ENCODE measurements at places on chromosomes 1 and 21.

GRCh38 chr1:152313970-152314369 lies 11.1 kb downstream of the FLG start:
- no peak for DNase-seq

GRCh38 chr1:192539297-192540092 lies 36.1 kb upstream of the RGS1 start:
- no peak for DNase-seq

- peak; percentile 67 for DNase-seq
These were observed 40.2 kb downstream of the FASLG start for GRCh38 chr1:172699111-172699510.

GRCh38 chr1:17711941-17712340 lies 43.2 kb upstream of the ACTL8 start:
- DNase-seq, result no peak

DNA sequence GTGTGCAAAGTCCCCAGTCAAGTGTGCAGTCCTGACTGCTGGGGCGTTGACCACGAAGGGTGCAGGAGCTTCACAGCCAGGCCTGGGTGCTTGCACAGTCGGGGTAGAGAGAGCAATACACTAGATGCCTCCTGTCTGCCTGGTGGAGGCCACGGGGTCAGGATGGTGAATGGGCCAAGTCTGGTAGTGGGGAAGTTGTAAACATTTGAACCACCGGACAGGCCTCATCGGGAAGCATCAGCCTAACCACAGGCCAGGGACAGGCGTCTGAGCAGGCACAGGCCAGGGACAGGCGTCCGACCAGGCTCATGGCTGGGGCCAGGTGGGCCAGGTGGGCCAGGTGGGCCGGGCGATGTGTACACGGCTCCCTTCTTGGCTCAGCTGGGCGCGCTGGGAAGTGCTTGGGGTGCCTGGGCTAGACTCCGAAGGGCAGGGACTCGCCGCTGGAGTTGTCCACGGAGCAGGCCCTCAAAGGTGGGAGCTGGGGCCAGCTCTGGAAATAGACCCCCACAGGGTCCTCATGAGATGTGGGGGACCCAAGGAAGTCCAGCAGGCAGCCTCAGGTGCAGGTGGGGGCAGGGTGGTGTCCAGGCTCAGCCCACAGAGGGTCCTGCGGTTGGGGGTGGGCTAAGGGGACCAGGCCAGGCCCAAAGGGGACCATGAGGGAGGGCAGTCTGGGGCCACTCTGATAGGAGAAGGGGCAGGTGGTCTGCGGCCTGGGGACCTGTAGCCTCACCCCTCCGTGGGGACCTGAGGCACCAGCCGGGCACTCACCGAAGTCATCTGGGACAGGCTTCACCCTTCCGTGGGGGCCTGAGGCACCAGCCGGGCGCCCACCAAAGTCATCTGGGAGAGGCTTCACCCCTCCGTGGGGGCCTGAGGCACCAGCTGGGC lies 15.0 kb downstream of the COL6A1 start:
- DNase-seq, result no peak

DNA sequence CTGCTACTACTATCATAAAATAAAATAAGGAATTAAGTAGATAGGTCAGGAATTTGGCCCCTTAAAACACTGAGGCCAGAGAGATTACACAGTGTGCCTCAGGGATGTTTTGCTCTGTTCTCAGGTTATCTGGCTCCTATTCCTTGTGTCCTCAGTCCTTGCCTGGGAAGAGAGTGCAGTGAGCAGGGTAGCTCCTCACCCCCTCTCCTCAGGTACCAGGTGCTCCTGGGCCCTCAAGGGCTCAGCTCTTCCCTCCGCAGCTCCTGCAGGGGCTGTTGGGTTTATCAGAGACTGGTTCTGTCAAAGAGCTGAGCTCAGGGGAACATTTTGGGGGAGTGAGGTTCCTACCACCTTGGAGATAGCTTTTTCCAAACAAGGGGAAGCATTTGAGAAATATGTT lies 20.1 kb upstream of the COQ8A start:
- no peak for DNase-seq

GRCh38 chr1:39046613-39047210 lies 20.6 kb downstream of the NDUFS5 start:
- no peak for DNase-seq

DNA sequence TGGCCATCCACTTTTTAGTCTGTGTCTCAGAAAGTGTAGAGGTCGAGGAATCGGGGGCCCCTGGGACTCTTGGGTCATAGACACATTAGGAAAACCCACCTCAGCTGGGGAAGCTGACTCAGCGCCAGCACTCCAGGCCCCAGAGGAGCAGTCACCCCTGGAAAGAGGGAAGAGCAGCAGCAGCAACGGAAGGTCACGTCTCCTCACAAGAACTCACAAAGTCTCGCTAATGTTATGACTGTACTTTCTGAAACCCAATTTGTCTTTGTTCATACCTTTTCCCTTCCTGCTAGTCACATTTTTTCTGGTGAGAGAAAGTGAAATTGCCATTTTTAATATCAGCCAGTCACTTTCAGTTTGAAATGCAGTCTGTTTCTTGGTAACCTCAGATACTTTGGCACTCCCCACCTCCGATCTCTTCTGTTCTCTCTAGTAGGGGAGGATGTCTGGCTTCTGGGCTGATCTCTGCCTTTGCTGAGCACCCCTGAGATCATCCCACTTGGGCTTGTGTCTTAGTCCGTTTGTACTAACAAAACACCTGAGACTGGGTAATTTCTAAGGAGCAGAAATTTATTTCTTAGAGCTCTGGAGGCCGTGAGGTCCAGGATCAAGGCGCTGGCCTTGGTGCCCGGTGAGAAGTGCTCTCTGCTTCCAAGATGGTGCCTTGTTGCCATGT lies 6.0 kb upstream of the NLRP3 start:
- DNase-seq, result no peak

- no peak for DNase-seq
These were observed 195.1 kb upstream of the TMEM51 start for GRCh38 chr1:14958249-14959058.

GRCh38 chr1:153697191-153698019 lies 18.9 kb downstream of the NPR1 start:
- DNase-seq, result no peak

DNA sequence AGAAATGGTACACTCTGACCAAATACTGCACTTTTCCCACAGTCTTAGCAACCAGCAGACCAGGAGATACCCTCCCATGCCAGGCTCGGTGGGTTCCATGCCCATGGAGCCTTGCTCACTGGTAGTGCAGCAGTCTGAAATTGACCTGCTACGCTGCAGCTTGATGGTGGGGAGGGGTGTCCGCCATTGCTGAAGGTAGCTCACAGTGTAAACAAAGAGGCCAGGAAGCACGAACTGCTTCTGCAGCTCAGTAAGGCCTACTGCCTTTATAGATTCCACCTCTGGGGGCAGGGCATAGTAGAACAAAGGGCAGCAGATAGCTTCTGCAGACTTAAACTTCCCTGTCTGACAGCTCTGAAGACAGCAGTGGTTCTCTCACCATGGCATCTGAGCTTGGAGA lies 12.3 kb upstream of the IFI44L start:
- no peak for DNase-seq

GRCh38 chr1:113760102-113761080 lies 1.1 kb upstream of the PHTF1 start:
- no peak for DNase-seq

- DNase-seq, result no peak
These were observed 434.8 kb downstream of the LMO4 start for GRCh38 chr1:87763483-87763882.

- DNase-seq, result no peak
These were observed 57.5 kb upstream of the IFFO2 start for GRCh38 chr1:19013826-19014548.

DNA sequence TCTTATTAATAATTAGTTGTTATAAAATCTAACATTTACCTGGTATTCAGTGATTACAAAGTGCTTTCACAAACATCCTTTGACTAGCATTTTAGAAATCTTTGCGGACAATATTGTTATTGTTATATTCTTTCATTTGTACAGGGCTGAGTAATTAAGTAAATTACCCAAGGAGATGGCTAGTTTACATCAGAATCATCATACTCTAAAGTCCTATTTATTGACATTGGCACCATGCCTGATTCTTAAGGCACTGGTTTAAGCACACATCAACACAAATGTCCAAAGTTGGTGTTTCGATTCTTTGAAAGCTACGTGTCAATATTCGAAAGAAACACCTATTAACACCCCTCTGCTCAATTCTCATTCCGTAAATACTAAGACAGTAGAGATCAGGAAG lies 424.6 kb upstream of the CHRM3 start:
- no peak for DNase-seq

DNA sequence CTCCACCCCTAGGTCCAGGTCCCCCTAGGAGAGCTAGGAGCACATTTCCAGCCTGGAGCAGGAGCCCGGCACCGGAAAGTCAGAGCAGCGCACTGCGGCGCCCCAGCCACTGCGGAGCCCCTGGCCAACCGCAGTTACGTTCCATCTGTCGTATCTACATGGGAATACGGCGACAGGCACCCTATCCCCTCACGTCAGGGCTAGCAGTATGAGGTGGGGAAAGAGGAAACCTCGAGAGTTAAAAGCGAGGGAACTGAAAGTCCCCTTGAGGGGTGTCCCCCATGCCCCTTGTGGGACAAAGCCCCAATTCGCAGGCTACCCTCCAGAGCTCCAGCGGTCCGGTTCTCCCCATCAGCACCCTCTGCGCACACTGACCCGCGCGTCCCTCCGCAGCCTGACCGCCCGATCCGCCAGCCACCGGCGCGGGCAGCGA lies 995 bp downstream of the COLGALT2 start:
- DNase-seq, result no peak

- DNase-seq, result no peak
These were observed 424.8 kb upstream of the PLXNA2 start for GRCh38 chr1:208668991-208669390.

DNA sequence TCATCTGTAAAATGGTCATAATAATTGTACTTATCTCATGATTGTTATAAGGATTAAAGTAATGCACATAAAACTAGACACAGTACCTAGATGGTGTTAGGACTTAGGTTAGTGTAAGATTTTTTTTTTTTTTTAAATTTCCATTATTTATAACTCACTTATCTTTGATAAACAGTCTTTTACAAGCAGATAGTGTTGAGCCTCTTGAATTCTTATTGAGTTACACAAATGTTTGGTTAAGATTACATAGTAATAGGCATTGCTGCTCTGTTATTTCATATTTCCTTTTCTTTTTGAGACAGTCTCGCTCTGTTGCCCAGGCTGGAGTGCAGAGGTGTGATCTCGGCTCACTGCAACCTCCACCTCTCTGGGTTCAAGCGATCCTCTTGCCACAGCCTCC lies 15.4 kb downstream of the MRPS6 start:
- DNase-seq, result no peak

- no peak for DNase-seq
These were observed 1.0 kb downstream of the RER1 start for GRCh38 chr1:2392686-2393085.

DNA sequence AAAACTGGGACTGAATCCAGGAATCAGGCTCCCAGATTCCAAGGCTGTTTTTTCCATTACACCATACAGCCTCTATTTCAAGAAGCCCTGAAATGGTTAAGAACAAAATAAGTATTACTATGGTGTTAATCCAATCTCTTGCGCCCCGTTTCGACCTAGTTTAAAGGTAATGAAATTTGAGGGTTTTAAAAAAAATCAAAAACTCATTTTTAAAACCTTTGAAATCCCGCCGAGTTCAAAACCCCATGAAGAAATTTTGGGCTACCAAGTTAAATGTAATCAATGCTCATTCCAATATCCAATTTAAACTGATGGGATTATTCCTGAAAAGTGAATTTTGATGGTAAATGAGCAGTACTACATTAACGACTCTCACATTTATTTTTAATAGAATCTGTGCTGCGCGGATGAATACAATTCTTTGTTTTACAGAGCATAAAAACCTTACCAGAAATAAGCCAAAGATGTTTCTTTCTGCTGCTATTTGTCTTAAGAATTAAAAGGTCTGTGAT lies 767 bp upstream of the EGLN1 start:
- DNase-seq, result no peak

DNA sequence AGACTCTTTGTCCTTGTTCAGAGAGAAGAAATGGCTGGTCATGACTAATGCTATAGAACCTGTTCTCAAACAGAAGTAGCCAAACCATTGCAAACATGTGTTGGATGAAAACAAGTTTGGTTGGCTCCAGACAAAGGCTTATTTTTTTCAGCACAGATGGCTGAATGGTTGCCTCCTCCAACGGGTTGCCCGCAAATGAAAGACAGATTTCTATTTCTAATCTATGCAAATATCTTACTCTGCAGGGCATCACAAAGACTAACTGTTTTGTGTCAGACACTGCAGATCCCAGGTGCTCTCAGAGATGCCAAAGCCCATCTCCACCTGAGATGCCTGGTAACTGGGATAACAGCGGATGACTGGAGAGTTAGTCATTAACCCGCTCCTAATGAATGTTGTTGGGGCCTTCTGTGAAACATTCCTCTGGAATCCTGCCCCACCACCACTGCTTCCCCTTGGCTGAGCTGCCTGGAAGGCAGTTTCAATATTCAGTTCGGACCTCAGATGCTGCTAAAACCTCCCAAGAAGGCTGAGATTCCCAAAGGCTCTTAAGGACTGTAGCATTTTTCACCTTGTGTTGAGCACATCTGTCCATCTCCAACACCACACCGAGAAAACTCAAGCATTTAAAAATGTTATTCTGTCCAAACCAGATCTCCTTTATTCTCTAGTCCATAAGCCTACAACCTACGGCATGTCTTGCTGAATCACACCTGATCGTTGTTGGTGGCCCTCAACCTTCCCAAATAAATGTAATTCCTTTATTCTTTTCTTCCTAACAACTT lies 104.4 kb downstream of the PTPN14 start:
- DNase-seq, result no peak

- DNase-seq, result no peak
These were observed 400.9 kb downstream of the AGBL4 start for GRCh38 chr1:49622877-49623276.

DNA sequence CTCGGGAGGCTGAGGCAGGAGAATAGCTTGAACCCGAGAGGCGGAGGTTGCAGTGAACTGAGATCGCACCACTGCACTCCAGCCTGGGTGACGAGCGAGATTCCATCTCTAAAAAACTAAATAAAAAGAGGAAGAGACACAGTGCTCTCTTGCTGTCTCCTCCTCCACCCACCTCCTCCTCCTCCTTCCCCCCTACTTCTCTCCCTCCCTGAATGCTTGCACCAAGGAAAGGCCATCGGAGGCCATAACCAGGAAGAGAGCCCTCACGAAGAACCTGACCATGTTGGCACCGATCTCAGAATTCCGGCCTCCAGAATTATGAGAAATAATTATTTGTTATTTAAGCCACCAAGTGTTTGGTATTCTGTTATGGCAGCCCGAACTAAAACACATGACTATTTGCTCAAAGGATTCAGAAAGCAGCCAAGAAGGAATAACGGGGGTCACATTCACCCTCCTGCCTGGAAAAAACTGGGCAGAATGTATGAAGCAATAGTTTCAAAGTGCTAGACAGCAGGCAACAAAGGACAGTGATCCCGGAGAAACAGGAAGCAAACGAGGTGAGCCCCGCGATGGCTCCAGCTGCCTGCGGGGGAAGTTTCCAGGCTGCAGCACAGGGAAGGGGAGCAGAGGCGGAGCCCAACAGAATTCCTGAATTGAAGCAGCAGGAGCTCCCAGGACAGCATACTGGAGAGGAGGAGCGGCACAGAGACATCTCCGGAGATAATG lies 35.8 kb downstream of the LDLRAD1 start:
- DNase-seq, result no peak
